ENCODE measurements at places on chromosomes 3 and 15.

DNA sequence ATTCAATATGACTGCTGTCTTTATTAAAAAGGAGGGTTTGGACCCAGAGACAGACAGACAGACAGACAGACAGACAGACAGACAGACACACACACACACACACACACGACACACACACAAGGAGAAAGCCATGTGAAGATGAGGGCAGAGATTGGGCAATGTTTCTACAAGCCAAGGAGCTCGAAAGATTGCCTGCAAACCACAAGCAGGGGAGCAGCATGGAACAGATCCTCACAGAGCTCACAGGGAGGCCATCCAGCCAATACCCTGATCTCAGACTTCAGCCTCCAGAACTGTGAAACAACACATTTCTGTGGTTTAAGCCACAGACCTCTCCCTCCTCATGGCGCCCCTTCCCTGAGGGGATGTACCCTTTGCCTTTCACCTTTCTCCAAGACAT is 35.8 kb upstream of the ABHD2 start:
- DNase-seq: no peak

DNA sequence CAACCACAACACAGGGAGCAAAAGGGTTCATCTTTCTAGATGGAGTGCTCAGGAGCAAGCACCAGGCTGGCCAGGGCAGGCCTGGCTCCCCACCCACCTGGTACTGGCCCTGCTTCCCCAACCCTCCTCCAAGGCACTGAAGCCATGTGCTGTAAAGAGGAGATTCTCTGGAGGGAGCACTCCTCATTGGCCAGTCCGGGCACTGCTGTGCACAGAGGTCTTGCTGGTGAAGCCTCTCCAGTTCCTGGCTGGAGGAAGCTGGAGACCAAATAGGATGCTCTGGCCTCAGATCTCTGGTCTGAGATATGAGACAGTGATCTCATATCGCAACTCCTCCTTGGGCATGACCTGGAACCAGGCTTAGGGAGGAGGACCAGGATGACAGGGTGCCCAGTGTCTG is 7.7 kb upstream of the SEMA3F start:
- no peak for DNase-seq

GRCh38 chr3:62521464-62522105 is 148.2 kb upstream of the FEZF2 start:
- DNase-seq: no peak

- no peak for DNase-seq
Measured at GRCh38 chr3:187762792-187763191, 17.5 kb upstream of the BCL6 start.

All from mucosa of gallbladder (tissue), 1 donor.